ENCODE measurements at places on chromosomes 3 and 15.

- DNase-seq: no peak
Measured at GRCh38 chr3:160554980-160555379, 10.4 kb downstream of the KPNA4 start.

- DNase-seq: no peak
Measured at GRCh38 chr3:49422379-49423248, at the start of gene AMT. Gene AMT (minus strand): TSS chr3:49422473. CDS start chr3:49422450, 23 bp downstream.

DNA sequence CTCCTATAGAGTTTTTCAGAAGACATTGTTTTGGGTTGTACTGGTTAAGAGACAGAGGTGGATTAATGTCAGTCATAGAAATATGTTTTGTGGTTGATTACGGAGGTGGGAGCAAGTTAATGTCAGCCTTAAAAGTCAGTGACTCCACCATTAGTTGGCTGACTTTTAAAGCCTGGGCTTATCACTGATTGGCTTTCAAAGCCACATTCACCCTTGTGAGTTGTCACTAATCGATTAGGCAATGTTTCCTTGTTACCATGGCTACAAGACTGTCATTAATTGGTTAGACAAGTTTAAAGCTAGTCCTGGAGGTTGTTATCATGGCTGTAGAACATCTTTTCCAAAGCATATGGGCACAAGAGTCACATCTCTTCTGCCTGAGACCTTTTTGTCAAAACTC lies 73.0 kb downstream of the NEO1 start:
- DNase-seq: no peak

DNA sequence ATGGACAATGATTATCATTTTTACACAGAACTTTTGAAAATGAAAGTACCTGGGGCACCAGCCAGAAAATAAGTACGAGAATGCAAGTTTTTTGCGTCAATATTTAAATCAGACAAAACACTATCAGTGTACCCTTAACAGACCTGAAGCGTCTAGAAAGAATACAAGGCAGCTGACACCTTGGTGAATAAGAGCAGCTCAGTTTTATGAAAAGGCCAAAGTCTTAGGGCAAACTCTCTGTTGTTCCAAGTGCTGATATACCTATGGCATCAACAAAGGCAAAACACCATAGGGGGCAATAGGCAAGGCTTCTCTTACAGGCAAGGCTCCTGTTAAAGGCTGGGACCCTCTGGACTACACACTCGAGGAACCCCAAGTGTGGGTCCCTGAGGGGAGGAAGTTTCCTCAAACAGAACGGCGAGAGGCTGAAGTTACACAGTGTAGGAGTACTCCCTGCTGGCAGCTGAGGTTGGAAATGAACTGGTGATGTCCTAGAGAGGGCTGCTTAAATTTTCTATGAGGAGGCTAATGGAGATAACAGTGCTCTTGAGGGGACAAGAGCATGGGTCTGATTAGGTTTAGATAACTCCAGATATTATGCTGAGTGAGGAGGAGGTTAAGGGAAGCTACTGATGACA lies 291.0 kb downstream of the TIGIT start:
- DNase-seq: no peak

GRCh38 chr3:124347418-124347817 lies 355.5 kb upstream of the ROPN1 start:
- DNase-seq: no peak

GRCh38 chr15:81337713-81338157 lies 13.8 kb upstream of the STARD5 start:
- DNase-seq: no peak

GRCh38 chr15:74432968-74433591 lies 678 bp downstream of the SEMA7A start:
- DNase-seq: no peak

GRCh38 chr15:70328679-70329115 lies 231.0 kb upstream of the TLE3 start:
- no peak for DNase-seq

Measured in stimulated activated CD4-positive, alpha-beta T cell treated with anti-CD3 and anti-CD28 coated beads, Interleukin-12 subunit alpha, Interleukin-12 subunit beta, amount 100 ng/mL, for 24 hours (primary cell).